ENCODE measurements at places on chromosomes 7 and 10.

DNA sequence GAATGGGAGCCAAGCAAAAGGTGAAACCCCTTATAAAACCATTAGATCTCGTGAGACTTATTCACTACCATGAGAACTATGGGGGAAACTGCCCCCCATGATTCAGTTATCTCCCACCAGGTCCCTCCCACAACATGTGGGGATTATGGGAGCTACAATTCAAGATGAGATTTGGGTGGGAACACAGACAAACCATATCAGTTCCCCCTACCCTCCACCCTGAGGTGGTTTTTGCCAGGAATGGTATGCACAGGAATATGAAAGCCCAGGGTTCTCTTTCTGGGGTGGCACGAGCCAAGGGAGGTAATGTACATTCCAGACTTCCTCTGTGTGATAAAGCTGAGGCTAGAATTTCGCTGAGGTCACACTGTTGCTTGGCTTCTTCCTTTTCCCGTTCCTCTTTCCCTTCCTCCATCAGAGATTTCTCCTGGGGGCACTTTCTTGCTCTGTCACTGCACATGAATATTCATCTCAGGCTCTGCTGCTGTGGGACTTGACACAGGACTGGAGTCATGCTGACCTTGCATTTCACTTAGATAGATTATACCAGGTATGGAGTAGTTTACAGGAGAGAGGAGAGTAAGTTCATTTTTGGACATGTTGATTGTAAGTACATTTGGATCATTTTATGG is 347.0 kb upstream of the MTPN start:
- DNase-seq = no peak

DNA sequence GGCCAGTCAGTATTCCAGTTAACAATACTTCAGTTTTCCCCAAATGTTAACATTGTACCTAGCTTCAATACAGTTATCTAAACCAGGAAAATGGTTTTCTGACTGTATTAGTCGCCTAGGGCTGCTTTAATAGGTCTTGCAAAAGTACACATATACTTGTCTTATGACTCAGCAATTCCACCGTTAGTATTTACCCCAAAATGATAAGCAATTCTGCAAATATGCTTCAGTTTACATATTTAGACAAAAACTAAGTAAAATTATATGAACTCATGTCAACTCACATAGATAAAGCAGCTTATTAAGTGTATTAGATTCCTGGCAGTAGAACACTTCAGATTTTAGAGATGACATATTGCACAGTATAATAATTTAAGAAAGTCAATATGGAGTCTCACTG is 363.3 kb downstream of the ARL4A start:
- DNase-seq = no peak

GRCh38 chr10:811379-812175 is 119.9 kb downstream of the LARP4B start:
- DNase-seq = no peak

DNA sequence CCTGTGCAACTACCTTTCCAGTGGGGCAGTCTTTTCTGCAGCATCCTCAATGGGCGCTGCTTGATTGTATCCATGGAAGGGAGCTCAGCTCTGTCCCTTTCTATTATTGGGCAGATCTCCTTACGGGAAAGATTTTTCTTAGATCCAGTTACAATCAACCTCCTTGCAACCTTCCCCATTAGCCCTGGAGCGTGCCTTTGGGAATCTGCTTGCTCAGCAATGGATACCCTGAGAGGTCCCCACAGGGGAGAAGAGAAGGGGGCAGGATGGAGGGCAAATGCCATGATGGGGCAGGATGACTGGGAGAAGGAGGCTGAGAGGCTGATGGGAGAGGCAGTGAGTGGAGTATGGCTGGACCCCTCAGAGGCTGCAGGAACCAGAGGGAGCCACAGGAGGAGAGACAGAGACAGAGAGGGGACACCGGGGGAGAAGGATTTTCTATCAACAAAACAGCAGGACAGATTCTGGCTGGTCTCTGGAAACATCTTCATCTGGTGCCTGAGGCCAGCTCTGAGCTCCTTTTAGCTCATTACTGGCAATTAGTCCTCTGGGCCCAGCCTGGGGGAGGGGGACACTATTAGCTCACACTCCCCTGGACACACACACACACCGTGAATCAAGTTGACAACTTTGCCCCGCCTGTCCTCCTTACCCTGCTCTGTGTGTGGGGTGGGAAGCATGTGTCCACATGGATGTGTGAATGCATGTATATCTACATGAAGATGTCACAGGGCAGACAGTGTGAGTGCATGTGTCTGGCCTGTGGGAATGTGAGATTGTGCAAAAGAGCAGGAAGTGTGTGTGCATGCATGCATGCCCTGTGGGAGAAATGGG is 80.8 kb upstream of the PAX2 start:
- no peak for DNase-seq

DNA sequence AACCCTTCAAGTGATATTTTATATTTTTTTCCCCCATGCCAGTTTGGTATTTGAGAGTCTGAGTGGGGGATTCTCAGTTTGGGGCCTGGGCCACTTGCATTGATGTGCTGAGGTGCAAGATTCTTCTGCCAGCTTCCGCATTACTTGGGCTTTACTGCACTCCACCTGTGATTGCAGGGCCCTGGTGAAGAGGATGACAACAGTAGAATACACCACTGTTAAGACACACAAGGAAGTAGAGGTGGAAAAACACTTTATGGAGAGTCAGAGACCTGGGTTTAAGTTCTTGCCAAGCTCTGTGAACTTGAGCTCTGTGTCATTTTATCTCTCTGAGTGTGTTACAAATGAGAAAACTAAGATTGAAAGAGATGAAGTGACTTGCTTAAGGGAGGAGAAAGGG is 209.4 kb downstream of the LRMDA start:
- DNase-seq = no peak

DNA sequence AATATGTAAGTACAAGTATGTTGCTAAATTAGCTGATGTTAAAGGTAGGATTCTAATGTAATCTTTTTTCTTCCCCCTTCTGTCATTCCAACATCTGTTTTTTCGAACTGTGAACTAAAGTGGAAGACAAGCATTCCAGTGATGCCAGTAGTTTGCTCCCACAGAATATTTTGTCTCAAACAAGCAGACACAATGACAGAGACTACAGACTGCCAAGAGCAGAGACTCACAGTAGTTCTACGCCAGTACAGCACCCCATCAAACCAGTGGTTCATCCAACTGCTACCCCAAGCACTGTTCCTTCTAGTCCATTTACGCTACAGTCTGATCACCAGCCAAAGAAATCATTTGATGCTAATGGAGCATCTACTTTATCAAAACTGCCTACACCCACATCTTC is 62.7 kb downstream of the WAC start:
- DNase-seq = no peak

GRCh38 chr10:91759581-91759986 is 38.6 kb upstream of the TNKS2 start:
- DNase-seq = no peak

DNA sequence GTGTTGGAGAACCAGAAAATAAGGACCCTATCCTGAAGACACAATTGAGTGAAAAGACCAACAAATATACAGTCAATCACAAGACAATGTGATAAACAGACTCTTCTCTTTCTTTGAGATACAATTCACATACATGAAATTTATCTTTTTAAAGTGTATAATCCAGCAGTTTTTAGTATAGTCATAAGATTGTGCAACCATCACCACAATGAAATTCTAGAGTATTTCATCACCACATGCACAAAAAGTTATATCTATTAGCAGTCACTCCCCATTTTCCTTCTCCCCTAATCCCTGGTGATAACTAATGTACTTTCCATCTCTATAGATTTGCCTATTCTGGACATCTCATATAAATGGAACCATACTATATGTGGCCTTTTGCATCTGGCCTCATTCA is 8.2 kb upstream of the SORBS1 start:
- DNase-seq = no peak

- DNase-seq = no peak
Observed at GRCh38 chr7:13910805-13911551, 78.5 kb downstream of the ETV1 start.

DNA sequence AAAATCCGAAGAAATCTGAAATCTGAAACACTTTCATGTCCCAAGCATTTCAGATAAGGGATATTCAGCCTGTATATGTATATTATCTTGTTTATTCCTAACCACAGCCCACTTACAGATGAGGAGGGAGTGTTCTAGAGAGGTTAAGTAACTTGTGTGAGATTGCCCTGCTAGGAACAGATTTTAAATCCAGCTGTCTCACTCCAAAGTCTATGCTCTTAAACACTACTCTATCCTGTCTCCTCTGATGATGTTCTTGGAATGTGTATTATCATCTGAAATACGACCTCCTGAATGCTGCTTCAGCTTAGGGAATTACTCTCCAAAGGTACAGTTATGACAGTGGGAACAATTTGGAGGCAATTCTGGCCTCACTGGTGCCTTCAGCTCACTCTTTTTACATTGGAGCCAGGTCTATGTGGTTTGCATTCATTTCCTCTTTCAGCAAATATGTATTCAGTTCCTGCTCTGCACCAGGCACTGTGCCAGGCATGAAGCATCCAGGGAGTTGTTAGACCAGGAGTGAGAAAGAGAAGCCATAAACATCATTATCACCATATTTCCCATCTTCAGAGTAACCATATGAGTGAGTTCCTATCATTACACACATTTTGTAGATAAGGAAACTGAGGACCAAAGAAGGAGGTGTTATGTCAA is 70.2 kb downstream of the NOC3L start:
- DNase-seq = no peak
